Karpas-422 (cell line): ENCODE measurements at places on chromosomes 12 and 14. TPM values are rescaled to one million over a fixed set of nuclear protein-coding genes. Genes with fewer than 3 reads are reported as not detected.

DNA sequence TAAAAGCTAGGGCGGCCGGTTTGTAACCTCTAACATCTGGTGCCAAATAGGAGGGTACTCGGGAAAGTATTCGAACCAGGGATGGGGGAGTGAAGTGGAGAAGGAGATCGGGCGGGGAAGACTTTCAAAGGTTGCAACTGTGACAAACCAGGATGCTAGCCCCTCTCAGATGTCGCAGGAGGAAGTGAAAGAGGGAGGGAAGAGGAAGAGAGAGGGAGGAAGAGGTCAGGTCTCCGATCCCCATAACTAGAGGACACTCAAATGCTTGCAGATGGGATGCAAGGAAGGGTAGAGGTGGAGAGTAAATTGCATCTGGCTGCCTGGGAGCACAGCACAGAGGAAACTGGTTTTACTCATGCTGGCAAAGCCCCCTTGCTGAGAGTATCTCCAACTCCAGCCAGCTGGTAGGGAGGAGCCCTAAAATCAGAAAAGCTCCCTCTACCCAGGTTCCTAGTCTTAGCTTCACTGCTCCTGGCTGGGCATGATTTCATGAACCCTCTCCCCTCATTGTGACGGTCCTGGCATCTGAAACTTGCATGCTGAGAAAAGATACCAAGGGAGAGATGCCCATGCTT lies 696.7 kb upstream of the TBX3 start:
- no peak for DNase-seq

- no peak for DNase-seq
These were observed 13.1 kb downstream of the METAP2 start for GRCh38 chr12:95487024-95487423.

Gene IFI27
- 0.48 and 1.1 TPM in 2 replicates for total RNA-seq

DNA sequence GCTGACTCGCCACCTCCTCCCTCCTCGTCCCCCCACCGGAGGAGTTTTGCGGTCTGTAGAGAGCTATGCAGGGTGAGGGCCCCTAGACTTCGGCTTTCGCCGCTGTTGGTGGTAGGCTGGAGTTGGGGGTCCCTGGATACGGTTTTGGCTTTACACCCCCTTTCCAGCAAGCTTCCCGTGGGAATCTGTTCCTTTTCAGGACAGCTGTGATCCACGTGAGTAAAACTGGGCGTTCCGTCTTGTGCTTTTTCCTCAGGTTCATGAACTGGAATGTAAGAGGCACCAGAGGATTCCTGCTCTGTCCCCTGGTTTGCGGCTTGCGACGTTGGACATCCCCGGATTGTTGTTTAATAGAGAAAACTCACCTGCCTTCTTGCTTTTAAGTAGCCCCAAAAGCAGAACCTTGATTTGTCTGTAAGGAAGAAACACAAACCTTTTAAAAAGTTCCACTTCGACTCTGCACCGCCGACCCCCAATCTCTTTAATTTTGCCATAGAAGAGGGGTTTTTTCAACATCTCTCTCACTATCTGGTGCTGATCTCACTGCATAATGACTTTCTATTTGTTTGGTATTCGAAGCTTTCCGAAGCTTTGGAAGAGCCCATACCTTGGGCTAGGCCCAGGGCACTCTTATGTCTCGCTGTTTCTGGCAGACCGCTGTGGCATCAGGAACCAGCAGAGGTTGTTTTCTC lies 490 bp downstream of the PRORP start:
- peak; percentile 65 for DNase-seq

- DNase-seq = no peak
These were observed 44.6 kb downstream of the GALNT4 start for GRCh38 chr12:89479982-89480381.

DNA sequence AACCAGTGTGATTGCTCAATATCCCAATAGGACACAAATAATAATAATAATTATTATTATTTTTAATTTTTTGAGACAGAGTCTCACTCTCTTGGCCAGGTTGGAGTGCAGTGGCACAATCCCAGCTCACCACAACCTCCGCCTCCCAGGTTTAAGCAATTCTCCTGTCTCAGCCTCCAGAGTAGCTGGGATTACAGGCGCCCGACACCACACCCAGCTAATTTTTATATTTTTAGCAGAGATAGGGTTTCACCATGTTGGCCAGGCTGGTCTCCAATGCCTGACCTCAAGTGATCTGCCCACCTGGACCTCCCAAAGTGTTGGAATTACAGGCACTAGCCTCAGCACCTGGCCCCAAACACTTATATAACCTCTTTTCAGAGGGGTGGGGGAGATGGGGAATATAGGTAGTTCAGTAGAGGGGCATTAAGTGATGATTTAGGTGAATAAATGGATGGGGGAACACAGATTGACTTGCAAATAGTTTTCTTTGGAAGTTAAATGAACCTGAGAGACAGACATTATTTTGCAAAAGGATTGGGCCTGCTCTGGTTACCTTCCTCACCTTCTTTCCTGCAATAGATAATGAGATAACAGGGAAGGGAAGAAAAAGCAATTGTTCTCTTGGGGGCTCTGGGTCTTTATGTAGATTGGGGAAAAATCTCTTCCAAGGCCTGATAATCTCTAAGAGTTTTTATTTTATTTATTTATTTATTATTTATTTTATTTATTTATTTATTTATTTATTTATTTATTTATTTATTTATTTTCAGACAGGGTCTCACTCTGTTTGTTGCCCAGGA lies 57.7 kb downstream of the RESF1 start:
- DNase-seq = no peak

DNA sequence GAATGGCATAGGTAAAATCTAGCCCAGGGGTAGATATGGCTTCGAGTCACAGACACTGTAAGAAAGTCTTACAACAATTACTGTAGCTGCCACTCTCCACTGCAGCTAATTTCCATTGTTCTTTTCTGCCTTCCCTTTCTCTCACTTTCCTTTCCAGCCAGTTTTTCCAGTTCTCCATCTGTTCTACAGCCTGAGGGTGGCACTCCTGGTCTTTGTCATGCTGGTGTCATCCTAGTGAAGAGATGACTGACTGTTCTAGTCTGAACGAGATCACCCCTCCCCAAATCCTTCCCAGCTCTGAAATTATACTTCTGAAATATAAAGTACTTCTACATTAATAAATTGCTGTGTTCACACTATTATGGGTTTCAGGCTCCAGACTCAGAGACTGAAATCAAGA lies 74.2 kb upstream of the CSRP2 start:
- DNase-seq = no peak

Gene TAS2R10
- 1.5 and 7.3 TPM in 2 replicates for total RNA-seq

DNA sequence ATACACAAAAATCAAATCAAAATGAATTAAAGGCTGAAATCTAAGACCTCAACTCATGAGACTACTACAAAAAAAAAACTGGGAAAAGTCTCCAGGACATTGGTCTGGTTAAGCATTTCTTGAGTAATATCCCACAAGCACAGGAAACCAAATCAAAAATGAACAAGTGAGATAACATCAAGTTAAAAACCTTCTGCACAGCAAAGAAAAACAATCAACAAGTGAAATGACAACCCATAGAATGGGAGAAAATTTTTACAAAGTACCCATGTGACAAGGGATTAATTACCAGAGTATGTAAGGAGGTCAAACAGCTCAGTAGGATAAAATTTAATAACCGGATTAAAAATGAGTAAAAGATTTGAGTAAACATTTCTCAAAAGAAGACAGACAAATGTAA lies 338.7 kb downstream of the SLC16A7 start:
- DNase-seq = no peak

Gene RND1
- total RNA-seq = 0.60 and 1.4 TPM in 2 replicates

DNA sequence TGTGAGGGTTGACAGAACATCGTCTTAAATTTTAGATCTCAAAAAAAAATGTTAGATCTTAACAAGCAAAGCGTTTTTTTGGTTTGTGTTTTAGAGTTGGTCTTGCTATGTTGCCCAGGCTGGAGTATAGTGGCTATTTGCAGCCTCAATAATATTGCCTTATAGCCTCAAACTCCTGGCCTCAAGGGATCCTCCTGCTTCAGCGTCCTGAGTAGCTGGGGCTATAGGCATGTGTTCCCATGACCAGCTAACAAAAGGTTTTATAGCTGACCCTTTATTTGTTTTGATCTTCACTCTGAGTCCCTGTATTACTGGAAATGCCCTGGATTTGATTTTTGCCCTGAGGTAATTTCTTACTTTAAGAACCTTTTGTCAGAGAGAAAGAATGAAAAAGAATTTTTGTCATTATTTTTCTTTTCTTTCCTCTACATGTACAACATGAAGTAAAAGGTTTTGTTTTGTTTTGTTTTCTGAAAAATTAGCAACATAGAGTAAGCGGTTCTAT lies 5.2 kb downstream of the INHBC start:
- no peak for DNase-seq

- DNase-seq = no peak
These were observed 362.6 kb downstream of the TMEM121 start for GRCh38 chr14:105888784-105889665.

DNA sequence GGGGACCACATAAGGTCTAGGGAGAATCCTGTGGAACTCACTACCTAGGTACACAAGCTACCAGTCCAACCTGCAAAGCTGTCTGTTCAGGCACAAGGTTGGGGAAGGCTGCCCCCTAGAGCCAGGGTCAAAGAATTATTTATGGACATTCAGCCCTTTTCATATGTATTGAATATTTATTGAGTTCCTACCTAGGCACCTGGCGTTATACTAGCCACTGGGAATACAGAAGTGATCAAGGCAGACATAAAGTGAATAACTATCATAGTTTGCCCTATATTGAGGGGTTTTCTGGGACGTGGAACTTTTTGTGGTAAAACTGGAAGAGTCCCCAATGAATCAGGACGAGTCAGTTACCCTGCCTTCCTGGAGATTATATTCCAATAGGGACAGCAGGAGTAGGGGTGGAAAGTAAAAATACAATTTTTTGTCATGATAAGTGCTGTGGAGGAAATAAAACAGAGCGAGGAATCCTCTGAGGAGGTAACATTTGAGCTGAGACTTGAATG lies 5.8 kb upstream of the SLC48A1 start:
- peak; percentile 91 for DNase-seq

DNA sequence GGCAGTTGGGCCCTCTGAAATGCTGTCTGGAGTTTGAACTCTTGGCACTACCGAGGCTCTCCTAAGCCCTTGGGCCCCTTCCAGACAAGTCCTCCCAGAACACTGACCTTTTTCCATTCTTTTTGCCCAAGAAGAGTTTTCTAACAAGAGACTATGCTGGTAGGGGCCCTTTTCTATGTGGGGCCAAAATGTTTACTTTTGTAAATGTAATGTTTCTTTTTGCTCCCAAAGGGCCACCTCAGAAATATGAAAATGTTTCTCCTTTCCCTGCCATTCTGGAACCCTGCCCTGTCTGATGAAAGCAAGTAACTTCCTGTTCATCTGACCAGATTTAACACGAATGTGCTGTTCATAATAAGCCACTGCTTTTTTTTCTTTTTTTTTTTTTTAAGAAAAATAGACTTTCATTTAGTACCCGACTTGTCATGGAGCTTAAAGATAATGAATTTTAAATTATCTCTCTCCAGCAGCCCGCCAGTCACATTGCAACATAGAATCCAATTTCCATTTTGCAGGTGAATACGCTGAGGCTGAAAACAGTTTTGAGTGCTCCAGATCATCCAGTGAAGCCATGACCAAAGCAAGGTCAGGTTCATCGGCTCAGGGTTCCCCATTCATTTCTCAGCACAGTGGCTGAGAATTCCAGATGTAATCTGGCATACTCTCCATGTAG lies 169.9 kb downstream of the DPF3 start:
- DNase-seq = no peak
